ENCODE measurements at places on chromosomes 2 and 18. TPM values are rescaled to one million over a fixed set of nuclear protein-coding genes. Genes with fewer than 3 reads are reported as not detected.

DNA sequence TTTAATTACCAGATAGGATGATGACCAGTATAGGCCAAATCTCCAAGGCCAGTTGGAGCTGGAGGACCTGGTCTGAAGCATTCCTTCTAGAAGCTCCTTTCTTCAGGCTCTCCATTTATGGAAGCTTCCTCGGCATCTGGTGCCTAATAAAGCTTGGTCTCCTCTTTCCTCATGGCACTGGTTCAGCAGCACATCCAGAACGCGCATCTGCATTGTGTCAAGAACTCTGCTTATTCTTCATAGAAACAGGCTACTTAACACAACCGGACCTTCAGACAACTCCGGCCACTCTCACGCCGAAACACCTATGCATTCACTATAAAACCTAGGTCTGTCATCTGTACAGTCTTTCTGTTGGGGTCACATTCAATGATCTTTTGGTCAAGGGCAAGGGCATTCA lies 99.8 kb downstream of the COL6A3 start:
- DNase-seq, result no peak

GRCh38 chr2:65528241-65528574 lies 95.8 kb upstream of the SPRED2 start:
- DNase-seq, result no peak

DNA sequence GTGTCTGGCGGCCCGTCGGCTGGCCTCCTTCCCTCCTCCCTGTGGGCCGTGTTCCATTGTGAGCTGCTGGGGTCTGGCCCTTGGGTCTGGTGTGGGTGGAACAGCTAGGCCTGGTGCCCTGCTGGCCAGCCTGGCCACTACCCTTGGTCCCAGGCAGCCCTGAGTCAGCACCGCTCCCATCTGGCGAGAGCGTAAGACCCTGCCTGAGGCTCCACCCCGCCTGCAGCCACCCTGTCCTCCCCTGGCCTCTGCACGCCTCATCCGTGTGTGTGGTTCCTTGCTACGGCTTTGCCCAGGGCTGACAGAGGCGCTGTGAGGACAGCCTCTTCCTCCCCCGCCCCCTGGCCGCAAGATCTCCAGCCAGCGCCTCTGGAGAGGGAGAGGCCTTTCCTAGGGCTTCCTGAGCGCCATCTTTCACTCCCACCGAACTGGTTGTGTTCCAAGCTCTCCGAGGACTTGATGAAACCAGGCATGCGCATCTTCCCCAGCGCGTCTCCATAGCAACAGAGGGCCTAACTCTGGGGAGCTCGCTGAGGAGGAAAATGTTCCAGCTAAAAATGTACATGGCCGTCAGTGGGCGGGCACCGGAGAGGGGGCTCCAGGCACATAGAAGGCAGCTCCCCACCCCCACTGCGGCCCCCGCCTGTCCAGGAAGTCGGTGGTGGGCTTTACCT lies 83.0 kb downstream of the STPG4 start:
- DNase-seq, result peak; percentile 98

DNA sequence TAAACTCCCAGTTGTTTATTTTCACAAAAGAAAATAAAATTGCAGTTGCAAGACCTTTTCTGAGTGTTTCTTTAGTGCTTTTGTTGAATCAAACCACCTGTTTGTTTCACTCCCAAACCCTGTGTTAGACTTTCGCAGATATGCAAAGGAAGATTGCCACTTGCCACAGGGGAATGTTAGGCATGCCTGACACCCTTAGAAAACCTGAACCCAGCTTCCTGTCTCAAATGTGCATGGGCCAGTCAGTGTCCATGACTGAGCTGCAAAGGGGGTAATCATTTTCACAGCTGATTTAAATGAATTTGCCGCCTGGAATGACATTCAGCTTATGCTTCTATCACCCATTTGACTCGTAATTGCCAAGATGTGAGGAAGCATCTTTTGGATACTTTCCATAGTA lies 17.5 kb downstream of the TGOLN2 start:
- no peak for DNase-seq

- DNase-seq, result no peak
Observed at GRCh38 chr18:5710676-5711075, 166.9 kb upstream of the EPB41L3 start.

DNA sequence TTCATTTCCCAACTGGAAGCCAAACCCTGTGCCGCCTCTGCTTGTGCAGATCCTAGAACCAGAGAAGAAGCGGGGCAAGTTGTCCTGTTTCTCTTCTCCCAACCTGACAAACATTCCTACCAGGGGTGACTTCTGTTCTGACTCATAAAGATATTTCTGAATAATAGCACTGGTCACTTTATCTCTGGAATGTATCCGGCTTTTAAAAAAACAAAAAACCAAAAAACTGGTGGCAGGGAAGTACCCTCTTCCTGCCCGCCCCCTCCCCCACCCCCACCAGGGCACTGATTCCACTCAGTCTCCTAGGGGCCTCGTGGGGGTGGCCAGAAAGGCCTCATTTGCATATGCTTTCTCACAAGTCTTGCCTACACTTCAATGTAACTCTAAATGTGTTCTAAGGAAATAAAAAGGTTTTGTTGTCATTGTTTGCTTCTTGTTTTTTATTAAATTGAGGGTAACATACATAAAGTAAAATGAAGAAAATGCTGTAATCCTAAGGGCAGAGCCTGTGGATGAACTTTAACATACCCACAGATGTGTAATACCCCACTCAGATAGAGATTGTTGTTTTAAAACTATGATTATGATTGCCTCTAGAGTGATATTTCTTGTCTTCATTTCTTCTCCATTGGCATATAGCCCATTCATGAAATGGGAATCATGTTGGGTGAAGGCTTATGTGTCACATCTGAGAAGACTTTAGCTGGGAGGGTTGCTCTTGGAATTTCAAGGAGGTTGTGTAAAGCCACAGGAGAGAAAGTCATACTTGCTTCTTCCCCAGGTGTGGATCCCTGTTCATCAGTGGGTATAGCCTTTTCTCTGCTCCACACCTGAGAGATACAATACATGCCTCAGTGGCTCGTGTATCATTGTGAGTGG lies 5.3 kb upstream of the FOSL2 start:
- DNase-seq, result peak; percentile 71

- no peak for DNase-seq
Observed at GRCh38 chr18:38941711-38942561, 1376.3 kb upstream of the CELF4 start.

- DNase-seq, result peak; percentile 26
Observed at GRCh38 chr18:6057604-6058003, 162.3 kb upstream of the TMEM200C start.

DNA sequence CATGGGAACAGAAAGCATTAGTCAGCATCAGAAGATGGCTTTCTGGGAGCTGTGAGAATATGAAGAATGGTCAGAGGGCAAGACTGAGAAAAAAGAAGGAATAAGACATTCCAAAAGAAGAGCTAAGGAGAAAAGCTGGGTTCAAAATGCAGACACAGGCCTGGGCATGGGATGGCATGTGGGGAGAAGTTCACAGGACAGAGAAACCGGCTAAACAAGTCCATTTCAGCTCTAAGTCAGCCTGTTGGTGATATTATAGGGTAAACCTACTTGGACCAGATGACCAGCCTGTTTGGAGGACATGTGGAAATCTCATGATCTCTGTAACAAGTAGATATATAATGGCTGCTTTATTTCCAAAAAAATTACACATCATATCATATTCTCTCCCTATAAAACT lies 91.7 kb upstream of the MEIS1 start:
- no peak for DNase-seq

DNA sequence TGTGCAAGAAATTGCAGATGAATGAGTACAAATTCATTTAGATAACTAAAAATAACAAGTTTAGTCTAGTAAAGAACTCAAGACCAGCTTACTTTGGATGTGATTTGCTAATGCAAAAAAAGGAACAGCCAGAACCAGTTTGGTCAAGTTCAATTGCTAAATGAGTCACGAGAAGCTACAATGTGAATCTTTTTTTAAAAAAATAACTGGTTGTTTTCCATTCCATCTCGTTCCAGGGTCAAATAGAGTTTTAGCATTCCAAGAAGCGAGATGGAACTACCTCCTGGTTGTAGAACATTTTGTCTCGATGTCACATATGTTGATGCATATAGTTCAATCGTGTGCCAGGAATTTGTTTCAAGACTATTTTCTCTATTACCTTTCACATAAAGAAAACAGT lies 65.0 kb upstream of the IKZF2 start:
- no peak for DNase-seq

- DNase-seq, result no peak
Observed at GRCh38 chr2:222311319-222311977, 12.7 kb upstream of the PAX3 start.

GRCh38 chr18:53682796-53683195 lies 541.7 kb downstream of the MBD2 start:
- no peak for DNase-seq

GRCh38 chr2:171822525-171823322 lies 71.3 kb downstream of the SLC25A12 start:
- DNase-seq, result no peak

DNA sequence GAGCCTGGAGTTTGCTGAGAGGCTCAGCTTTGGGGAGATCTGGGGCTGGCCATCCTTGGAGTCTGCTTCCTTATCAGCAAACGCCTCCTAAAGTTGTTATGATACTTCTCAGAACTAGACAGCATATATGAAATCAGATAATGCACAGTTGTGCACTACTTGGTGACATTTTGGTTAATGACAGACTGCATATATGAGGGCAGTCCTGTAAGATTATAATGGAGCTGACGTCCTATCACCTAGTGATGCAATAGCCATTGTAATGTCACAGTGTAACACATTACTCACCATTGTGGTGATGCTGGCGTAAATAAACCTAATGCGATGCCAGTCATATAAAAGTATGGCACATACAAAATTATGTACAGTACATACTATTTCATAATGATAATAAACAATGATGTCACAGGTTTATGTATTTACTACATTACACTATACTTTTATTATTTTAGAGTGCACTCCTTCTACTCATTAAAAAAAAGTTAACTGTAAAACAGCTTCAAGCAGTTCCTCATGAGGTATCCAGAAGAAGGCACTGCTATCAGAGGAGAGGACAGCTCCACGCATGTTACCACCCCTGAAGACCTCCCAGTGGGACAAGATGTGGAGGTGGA lies 298.1 kb upstream of the REV1 start:
- no peak for DNase-seq

DNA sequence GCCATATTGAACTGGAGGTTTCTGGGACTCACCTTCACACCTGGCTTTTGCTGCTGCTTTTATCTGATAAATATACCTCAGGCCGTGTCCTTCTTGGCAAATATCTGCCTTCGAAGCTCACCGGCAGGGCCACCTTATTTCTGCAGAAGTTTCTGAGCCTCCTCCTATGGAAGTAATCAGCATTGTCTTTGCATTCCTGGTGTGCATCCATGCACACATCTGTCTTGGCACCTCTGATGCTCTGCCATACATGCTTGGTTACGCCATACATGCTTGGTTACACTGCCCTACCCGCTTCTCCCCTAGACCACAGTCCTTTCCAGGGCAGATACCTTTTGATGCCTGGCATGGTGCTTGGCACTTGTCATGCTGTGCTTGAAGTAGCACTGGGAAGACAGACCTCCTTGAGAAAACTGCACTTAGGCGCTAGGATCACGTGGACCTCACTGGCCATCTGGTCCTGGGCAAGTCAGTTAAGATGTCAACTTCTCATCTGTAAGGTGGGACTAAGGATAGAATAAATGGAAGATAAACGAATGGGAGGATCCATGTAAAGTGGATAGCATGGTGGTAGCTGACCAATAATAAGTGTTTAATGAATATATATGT lies 66.8 kb downstream of the ZNF236 start:
- DNase-seq, result no peak

DNA sequence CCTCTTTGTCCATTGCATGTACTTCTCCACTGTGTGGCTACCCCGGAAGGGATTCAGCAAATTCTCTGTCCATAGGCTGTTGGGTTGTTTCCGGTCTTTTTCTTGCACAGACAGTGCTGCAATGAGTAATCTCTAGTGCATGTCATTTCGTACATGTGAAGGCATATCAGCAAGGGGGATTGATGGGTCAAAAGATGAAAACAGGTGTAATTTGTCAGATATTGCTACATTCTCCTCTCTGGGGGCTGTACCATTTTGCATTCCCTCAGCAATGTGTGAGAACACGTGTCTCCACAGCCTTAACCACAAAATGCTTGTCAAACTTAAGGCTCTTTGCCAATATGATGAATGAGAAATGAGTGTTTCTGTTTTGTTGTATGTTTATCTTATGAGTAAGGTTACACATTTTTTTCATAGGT lies 60.5 kb downstream of the KLHL29 start:
- peak; percentile 70 for DNase-seq

DNA sequence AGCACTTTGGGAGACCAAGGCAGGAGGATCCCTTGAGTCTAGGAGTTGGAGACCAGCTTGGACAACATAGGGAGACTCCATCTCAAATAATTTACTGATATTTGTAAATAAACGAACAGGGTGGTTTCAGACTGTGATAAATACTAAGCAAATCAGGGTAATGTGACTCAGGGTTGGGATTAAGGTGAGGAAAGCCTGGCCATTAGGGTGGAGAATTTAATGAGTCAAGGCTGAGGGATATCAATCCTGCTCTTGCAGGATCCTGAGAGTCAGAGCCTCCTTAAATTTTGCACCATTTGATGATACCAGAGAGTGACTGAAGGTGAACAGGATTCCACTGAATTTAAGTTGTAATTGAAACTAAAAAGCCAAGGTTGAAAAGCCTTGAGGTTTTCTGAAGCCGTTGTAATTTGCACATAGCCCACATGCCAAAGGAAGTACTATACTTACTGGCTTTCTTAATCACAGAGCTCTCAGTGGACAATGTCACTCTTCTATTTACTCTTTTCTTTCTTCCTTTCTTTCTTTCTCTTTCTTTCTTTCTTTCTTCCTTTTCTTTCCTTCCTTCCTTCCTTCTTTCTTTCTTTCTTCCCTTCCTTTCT lies 28.6 kb upstream of the AP1S3 start:
- DNase-seq, result no peak

DNA sequence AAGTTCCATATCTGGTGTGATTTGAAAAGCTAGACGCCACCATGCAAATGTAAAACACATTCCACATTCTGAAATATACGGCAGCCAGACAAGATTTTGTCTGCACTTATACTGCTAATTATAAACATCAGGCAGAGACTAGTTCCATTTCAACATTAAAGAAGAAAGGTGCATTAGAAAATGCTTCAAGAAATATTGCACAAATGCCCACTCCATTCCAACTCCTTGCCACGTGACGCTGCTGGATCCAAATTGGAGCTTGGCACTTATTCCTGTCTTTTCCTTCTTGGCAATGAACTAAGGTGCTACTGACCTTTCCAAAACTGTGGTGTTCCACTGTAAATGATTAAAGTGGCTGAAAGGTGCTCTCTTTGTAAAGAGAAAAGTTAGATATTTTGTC lies 6.3 kb downstream of the COL6A3 start:
- no peak for DNase-seq

DNA sequence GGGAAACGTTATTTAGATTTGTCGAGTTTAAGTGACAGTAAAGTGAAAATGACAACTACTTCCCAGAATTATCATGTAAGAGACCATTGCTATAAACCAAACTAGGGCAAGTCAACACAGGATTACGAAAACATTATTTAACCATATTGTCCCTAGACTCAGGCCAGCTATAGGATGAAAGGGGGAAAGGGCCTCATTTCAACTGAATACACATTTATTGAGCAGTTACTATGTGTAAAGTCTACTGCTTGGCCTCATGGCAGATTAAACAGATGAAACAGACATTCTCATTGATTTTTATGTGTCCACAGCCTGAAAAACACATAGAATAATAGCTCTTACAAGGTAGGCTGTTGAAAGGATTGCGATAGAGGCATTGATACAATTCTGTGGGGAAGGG lies 32.7 kb downstream of the ARHGEF33 start:
- DNase-seq, result no peak

The TSPYL6 gene
- total RNA-seq, result not detected

The TMEM18 gene
- 83.3 TPM for total RNA-seq

The UGT1A5 gene
- 0.34 TPM for total RNA-seq

The CCDC85A gene
- total RNA-seq, result 0.74 TPM

The CRYGD gene
- not detected for total RNA-seq

The ROCK1 gene
- total RNA-seq, result 13.8 TPM

The SMYD1 gene
- total RNA-seq, result not detected

The THSD7B gene
- not detected for total RNA-seq

Measured in Daoy (cell line).